Spleen (tissue), 13 donors: ENCODE measurements at places on chromosomes 1 and 21. TPM values are rescaled to one million over a fixed set of nuclear protein-coding genes. Genes with fewer than 3 reads are reported as not detected.

GRCh38 chr1:76015478-76016103 lies 59.0 kb upstream of the ST6GALNAC3 start:
- no peaks in the 10 kb centered on the region for H3K4me1 ChIP-seq
- H3K4me3 ChIP-seq, result no peak overlapping the region
- H3K36me3 ChIP-seq, result no peaks in the 10 kb centered on the region
- H3K27ac ChIP-seq, result no peak overlapping the region
- H3K27me3 ChIP-seq, result no peaks in the 10 kb centered on the region
- DNase-seq, result no peak

GRCh38 chr1:109523706-109524105 lies 14.2 kb upstream of the AMIGO1 start:
- H3K27me3 ChIP-seq, result no peaks in the 10 kb centered on the region
- no peak overlapping the region for H3K27ac ChIP-seq
- no peak for DNase-seq
- H3K4me3 ChIP-seq, result no peak overlapping the region

- DNase-seq, result no peak
- H3K4me3 ChIP-seq, result no peak overlapping the region
- no peak overlapping the region for H3K27ac ChIP-seq
These were observed 7.1 kb upstream of the MAP1LC3C start for GRCh38 chr1:242005866-242006535.

DNA sequence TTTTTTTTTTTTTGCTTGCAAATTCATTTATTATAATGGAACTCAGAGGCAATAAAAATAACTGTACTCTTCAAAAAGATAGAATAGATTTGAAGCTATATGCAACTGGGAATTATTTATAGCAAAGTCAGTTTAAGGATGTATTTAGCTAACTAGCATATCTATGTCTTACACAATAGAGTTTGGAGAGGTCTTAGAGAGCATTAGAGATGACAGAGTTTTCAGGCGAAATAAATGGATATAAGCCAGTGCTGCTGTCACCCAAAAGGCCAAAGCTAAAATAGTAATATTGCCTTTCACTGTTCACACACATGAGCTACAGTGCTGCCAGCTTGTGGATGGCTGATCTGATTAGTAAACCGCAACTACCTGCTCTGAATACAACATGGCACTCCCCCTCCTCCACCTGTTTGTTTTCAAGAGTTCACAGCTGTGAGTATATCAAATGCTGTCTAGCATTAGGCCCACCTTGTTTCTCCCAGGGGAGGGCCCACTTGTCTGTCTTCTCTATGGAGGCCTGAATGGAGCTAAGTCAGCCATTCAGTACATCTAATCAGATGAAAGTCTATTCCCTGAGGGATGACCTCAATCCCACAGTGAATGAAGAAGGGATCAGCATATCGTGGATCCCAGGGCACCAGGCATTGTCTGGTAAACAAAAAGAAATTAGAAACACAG lies 25.2 kb upstream of the SSX2IP start:
- no peaks in the 10 kb centered on the region for H3K4me1 ChIP-seq
- DNase-seq, result no peak
- no peaks in the 10 kb centered on the region for H3K27me3 ChIP-seq
- H3K4me3 ChIP-seq, result no peak overlapping the region
- no peak overlapping the region for H3K27ac ChIP-seq

DNA sequence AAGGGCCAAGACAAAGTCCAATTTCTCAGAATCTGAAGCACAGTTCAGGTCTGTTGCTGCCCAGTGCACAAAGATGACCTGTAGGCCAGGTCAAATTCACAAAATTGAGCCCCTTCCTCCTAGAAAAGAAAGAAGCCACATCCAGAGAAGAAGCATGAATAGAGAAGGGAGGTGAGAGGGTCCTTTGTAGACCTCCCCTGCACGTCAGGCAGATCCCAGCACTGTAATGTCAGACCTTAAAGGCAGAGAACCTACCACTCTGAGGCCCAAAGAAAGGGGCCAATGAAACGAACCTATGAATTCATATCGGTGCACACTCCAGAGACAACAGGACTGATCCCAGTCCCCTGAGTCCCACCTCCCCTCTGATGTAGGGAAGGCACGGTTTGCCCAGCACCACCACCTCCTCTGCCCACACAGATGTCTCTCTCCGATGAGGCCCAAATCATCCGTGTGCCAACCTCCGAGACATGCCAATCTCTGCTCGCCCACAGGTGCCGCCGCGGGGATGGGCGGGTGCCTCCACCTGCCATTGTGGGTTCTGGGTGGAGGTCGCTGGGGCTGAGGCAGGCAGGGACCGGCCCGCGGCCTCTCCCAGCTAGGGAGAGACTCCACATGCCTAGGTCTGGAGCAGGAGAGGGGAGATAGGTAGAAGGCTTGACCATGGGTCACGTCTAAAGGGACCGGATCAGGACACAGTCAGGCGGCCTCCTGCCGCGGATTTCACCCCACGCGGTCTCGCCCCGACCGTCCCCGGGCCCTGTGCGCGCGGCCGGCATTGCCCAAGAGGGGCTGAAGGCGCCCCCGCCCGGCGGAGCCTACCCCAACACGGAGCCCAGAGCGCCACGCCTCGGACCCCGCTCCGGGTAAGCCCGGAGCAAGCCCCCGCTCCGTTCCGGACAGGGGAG lies 42.1 kb downstream of the RRAGC start:
- H3K27ac ChIP-seq, result no peak overlapping the region
- peaks cover 22% of the 10 kb centered on the region for H3K4me1 ChIP-seq
- H3K4me3 ChIP-seq, result peak overlapping the region; percentile 31
- H3K27me3 ChIP-seq, result peaks cover 34% of the 10 kb centered on the region

- H3K4me3 ChIP-seq, result no peak overlapping the region
- peak overlapping the region; percentile 5 for H3K27ac ChIP-seq
- H3K36me3 ChIP-seq, result no peaks in the 10 kb centered on the region
- no peak for DNase-seq
- peaks cover 53% of the 10 kb centered on the region for H3K4me1 ChIP-seq
- H3K27me3 ChIP-seq, result no peaks in the 10 kb centered on the region
These were observed 191.8 kb upstream of the TMEM51 start for GRCh38 chr1:14961661-14962267.

- DNase-seq, result no peak
- H3K27ac ChIP-seq, result no peak overlapping the region
- H3K27me3 ChIP-seq, result peaks cover 19% of the 10 kb centered on the region
- H3K4me1 ChIP-seq, result no peaks in the 10 kb centered on the region
- no peaks in the 10 kb centered on the region for H3K36me3 ChIP-seq
These were observed 19.2 kb upstream of the PEX10 start for GRCh38 chr1:2431518-2431917.

DNA sequence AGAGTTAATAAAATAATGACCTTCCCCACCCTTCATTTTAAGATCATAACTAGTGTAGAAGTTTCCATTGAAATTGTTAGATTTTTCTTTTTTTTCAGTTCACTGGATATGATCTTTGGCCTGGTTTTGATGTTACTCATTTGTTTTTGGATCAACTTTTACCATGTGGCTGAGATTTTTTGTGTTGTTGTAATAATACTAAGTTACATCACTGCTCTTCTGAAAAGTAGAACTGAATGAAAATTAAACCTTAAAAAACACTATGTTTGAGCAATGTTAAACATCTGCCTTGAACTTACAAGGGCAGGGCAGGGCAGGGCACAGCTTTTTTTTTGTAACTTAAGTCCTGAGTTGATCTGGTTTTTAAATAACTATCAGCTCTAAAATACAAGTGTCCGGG lies 204.8 kb upstream of the ADAMTS5 start:
- H3K4me3 ChIP-seq, result no peak overlapping the region
- H3K27me3 ChIP-seq, result no peaks in the 10 kb centered on the region
- DNase-seq, result no peak
- H3K27ac ChIP-seq, result no peak overlapping the region
- no peaks in the 10 kb centered on the region for H3K4me1 ChIP-seq

GRCh38 chr21:45386728-45387371 lies 18.1 kb upstream of the COL18A1 start:
- H3K4me3 ChIP-seq, result no peak overlapping the region
- H3K4me1 ChIP-seq, result peaks cover 4% of the 10 kb centered on the region
- H3K36me3 ChIP-seq, result no peaks in the 10 kb centered on the region
- peak; percentile 80 for DNase-seq
- no peak overlapping the region for H3K27ac ChIP-seq
- H3K27me3 ChIP-seq, result no peaks in the 10 kb centered on the region

GRCh38 chr1:45979778-45980176 lies 152.7 kb downstream of the PIK3R3 start:
- H3K4me3 ChIP-seq, result no peak overlapping the region
- no peaks in the 10 kb centered on the region for H3K36me3 ChIP-seq
- no peak for DNase-seq

DNA sequence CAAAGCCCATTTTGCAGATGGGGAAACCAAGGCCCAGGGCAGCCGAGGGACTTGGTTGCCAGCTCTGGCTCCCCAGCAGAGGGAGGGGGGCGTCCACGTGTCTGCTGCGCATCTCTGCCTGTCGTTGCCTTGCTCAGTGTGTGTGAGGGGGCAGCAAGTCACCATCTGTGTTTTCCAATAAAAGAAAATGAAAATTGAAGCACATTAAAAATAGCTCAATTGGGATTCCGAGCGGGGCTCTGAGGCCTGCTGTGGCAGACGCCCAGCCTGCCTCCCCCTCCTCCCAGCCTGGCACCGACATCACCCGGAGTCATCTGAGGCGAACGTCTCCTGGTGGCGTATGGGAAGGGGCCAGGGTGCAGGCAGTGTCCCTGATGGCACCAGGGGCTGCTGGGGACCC lies 51.2 kb downstream of the EPHB2 start:
- H3K27me3 ChIP-seq, result no peaks in the 10 kb centered on the region
- H3K27ac ChIP-seq, result no peak overlapping the region
- H3K4me3 ChIP-seq, result no peak overlapping the region
- no peaks in the 10 kb centered on the region for H3K36me3 ChIP-seq

DNA sequence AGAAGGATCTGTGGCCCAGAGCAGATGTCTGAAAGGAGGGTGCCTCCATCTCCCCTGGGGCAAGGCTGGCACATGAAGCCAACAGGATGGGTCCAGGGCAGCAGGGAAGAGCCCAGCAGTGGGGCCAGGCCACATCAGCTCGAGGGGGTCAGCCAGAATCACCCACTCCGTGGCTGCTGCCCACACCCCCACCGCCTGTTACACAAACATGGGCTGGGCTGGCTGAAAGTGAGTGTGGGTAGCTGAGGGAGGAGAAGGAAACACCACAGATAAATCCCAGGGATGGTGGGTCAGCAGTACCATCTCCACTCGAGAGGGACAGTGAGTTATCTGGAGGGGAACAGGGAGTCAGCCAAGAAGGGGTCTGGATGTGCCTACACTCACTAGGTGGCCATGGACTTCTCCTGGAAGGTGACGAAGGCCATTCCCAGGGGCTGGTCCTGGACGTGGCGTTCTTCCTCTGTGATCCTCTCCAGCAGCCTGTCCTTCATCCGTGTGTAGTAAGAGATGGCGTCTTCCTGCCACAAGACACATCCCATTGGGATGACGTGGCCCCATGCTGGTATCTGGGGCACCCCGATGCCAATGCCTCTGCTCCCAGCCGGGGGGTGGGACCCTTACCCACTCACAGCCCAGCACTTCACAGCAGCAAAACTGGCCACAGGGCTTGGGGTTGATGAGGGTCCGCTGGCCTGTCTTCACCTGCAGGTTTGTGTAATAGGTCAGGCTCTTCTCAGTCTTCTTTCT lies 20.2 kb downstream of the TMEM63A start:
- no peaks in the 10 kb centered on the region for H3K4me1 ChIP-seq
- H3K36me3 ChIP-seq, result no peaks in the 10 kb centered on the region
- peak overlapping the region; percentile 41 for H3K27ac ChIP-seq
- no peak for DNase-seq

DNA sequence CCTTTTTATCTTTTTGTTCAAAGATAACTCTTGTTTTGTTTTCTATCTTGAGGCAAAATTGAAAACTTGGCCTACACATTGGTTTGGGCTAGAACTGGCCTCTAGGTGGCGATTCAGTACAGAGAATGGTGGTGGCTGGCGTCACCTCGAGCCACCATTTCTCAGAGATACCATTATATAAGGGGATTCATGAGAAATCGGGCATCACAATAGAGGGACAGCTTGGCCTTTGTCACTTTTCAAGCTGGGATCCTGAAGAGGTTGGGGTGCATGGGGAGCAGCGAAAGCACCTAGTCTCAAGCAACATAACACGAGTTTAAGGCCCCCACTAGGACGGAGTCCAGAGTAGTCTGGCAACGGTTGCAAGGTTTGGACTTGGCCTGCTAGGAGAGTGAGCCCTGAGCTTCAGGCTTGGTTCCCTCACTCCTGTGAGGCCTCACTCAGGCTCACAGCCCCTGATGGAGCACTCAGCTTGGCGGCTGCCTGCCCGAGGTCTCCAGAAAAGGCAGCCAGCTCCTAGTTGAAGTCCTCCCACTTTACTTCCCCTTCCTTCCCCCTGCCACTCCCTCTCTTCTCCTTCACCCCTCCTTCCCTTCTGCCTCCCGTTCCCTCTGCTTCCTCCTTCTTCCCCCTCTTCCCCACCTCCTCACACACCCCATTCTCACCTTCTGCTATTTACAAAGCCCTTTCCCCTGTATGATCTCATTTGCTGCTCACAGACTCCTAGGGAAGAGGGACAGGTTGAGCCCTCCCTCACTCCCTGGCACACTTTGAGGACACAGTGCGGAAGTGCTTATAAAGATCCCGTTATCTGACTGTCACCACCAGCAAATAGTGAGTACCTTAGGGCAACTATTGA lies 67.8 kb downstream of the LRIG2 start:
- H3K27me3 ChIP-seq, result no peaks in the 10 kb centered on the region
- peaks cover 26% of the 10 kb centered on the region for H3K4me1 ChIP-seq
- peak overlapping the region; percentile 42 for H3K27ac ChIP-seq
- H3K4me3 ChIP-seq, result no peak overlapping the region
- DNase-seq, result no peak

DNA sequence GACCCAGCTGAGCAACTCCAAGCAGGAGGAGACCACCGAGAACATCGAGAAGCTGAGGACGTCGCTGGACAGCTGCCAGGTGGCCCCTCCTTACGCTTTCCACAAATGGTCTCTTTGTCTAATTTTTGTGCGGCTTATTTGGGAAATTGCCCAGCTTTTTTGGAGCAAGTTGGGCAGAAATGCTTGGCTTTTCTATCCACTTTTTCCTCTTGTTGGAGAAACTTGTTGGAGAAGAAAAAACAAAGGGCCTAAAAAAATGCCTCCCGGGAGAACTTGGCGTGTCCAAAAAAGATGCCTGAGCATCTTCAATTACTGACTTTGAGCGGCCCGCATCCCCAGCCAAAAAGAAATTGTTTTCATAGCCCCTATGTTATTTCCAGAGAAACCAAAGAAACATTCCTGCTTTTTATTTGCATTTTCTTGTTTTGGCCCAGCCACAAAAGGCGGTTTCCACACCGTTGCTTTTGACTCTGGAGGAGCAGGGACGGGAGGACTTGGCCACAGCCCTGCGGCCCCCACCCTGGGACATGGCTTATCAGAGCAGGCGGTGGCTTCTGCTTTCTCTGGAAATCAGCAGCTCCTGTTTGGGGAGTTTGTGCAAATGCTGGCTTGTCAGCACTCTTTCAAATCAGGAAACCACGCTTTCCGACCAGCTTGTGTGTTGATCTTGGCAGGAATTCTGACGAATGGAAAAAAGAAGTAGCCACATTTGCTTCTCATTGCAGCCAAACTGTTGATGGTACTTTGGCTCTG lies 81.2 kb upstream of the EFHD2 start:
- no peaks in the 10 kb centered on the region for H3K36me3 ChIP-seq
- H3K4me1 ChIP-seq, result peaks cover 23% of the 10 kb centered on the region
- H3K27me3 ChIP-seq, result no peaks in the 10 kb centered on the region
- H3K27ac ChIP-seq, result peak overlapping the region; percentile 44

- peaks cover 6% of the 10 kb centered on the region for H3K4me1 ChIP-seq
- H3K4me3 ChIP-seq, result no peak overlapping the region
- no peak for DNase-seq
These were observed 2.4 kb downstream of the CA14 start for GRCh38 chr1:150259758-150260669.

HORMAD1 gene
- 5.2 TPM for total RNA-seq

LAMC1 gene
- total RNA-seq, result 21.8 TPM

SLC25A34 gene
- total RNA-seq, result 2.5 TPM

KCNE2 gene
- total RNA-seq, result not detected

RXFP4 gene
- total RNA-seq, result 0.88 TPM
